ENCODE measurements at places on chromosomes 7 and 10.

DNA sequence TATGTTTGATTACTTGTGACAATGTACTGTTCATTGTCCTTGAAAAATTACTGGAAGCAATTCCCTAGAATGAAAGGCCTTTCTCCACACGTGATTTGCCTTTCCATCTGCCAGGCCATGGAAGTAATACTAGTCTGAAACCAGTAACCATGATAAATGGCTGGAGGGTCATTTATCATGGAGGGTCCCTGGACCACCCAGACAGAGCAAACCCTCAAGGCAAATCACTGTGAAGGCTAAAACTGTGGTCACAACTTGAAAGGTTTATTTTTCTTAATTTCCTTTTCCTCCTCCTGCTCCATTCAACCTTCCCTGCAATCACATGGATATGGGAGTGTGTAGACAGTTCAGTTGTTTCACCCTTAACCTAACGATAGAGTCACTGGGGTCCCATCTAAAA is 16.4 kb downstream of the BRAF start:
- DNase-seq = no peak

- DNase-seq = no peak
These were observed 179.5 kb upstream of the LRGUK start for GRCh38 chr7:133947458-133948254.

DNA sequence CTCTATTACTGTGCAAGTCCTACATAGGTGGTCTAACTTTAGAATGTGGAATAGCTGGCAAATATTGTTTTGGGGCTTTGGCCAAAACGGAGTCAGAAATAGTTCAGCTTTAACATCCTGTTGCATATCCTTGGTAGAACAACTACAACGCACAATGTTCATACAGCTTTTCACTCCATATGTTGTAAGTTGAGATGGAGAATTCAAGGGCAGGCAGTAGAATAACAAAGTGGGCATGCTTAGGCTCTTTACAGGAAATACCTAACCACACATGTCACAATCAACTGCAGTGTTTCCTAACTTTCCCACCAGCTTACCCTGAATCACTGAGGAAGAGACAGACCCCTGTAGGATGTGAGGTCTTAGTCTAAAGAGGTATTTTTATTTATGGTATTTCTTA is 122.3 kb downstream of the PPP1R3A start:
- peak; percentile 98 for DNase-seq

- no peak for DNase-seq
These were observed 698.9 kb downstream of the INHBA start for GRCh38 chr7:41003977-41004376.

DNA sequence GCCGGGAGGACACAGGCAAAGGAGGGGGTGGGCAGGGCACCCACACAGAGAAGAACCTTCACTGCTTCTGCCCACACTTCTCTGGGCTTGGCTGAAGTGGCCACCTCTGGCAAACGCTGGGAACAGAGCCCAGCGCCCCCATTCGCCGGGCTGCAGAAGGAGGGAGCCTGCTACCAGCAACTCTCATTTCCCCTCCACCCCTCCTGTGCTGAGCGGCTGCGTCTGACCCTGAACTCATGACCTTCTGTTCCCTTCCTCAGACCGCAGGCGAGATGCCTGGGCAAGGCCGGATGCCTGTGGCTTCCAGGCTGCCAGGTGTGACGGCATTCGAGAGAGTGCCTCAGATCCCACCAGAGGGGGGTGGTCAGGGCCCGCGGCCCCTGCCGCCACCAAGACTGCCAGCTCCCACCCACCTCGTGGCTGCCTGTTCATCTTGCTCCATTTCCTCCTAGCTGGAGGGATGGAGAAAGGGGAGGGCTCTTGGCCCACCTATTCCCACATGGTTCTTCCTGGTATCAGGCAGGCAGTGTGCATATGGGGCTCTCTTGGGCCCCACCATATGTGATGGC is 19.8 kb downstream of the DNAJB12 start:
- DNase-seq = peak; percentile 100

GRCh38 chr7:1854866-1855724 is 185.0 kb downstream of the ELFN1 start:
- no peak for DNase-seq

GRCh38 chr7:150811-151221 is 41.6 kb upstream of the FAM20C start:
- peak; percentile 52 for DNase-seq

All from choroid plexus epithelial cell (primary cell).